ENCODE measurements at places on chromosomes 5 and 9.

- DNase-seq = no peak
Observed at GRCh38 chr5:133939668-133940067, 28.8 kb downstream of the C5orf15 start.

- DNase-seq = no peak
Observed at GRCh38 chr9:82105729-82106128, 117.2 kb downstream of the SPATA31D1 start.

GRCh38 chr9:98120476-98120875 lies 1.5 kb upstream of the TRIM14 start:
- DNase-seq = no peak

- no peak for DNase-seq
Observed at GRCh38 chr9:98372077-98372836, 116.8 kb upstream of the TBC1D2 start.

GRCh38 chr9:132879457-132880323 lies 992 bp downstream of the SPACA9 start:
- no peak for DNase-seq

DNA sequence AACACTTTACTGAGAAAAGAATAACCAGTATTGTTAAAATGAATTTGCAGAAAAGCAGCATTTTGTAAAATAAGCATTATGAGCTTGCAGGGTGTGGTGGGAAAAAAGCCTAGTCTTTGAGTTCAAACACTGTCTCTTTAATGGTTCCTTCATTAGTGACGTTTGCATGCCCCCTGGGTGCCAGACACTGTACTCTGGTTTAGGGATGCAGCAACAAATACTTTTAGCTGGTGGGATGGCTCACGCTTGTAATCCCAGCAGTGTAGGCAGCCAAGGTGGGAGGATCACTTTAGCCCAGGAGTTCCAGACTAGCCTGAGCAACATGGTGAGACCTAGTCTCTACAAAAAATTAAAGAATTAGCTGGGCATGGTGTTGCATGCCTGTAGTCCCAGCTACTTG lies 62.3 kb downstream of the MAST4 start:
- no peak for DNase-seq

GRCh38 chr5:173099461-173099860 lies 43.3 kb downstream of the CREBRF start:
- no peak for DNase-seq

DNA sequence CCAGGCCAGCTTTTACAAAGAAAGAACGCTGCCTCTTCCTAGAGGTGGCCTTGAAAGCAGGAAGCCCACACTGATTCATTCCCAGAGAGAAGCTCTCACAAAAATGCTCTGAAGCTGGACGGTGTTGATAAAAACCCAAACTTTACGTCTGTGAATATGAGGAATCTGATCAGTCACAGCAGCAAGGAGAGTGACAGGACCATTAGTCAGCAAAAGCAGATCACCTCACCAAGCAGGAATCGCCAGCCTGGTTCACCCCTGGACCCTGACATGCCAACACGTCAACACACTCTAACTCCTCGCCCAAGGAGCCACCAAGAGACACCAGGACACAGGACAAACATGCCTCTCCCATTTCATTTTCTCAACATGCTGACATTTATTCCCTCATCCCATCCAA lies 70.6 kb upstream of the ZNF622 start:
- no peak for DNase-seq

DNA sequence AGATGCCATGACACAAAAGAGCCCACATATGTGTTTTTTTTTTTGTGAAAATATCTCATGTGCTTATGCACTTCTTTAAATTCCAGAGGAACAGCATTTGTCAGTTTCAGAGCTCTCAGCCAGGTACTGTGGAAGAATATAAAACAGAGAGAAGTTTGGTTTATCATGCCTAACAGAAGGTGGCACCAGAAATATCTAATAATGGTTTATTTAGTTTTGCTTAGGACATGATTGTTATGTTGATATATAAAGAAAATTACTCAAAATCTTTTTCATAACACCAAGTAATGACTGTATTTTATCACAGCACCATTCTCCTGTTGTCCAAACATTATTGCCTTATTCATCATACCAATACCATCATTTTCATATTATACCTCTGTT lies 455.6 kb upstream of the ACTBL2 start:
- no peak for DNase-seq

GRCh38 chr5:3107156-3107611 lies 355.7 kb upstream of the IRX2 start:
- no peak for DNase-seq

DNA sequence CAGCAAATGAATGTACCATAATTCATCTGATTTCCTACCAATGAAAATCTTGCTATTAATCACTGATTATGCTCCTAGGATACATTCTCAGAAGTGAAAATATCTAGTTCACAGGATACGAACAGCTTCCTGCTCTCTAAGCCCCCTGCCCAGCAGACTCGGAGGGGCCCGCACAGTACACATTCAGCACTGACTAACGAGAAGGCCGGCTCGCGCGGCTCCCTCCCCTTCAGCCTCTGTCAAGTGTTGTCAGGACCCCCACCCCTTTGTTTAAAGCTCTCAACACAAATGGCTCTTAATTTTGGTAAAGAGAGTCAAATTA lies 82.0 kb downstream of the PRRT1B start:
- no peak for DNase-seq

Data from activated T-helper 9 cell treated with anti-CD3 and anti-CD28 coated beads, Interleukin-2, amount 50 U/mL, for 16 hours (primary cell).